Heart right ventricle (tissue), 16 donors: ENCODE measurements at places on chromosomes 4 and X. TPM values are rescaled to one million over a fixed set of nuclear protein-coding genes. Genes with fewer than 3 reads are reported as not detected.

GRCh38 chr4:67721770-67722597 lies 21.0 kb upstream of the UBA6 start:
- no peak for DNase-seq
- no peaks in the 10 kb centered on the region for H3K4me1 ChIP-seq
- H3K27me3 ChIP-seq = no peaks in the 10 kb centered on the region
- H3K36me3 ChIP-seq = peaks cover 26% of the 10 kb centered on the region

DNA sequence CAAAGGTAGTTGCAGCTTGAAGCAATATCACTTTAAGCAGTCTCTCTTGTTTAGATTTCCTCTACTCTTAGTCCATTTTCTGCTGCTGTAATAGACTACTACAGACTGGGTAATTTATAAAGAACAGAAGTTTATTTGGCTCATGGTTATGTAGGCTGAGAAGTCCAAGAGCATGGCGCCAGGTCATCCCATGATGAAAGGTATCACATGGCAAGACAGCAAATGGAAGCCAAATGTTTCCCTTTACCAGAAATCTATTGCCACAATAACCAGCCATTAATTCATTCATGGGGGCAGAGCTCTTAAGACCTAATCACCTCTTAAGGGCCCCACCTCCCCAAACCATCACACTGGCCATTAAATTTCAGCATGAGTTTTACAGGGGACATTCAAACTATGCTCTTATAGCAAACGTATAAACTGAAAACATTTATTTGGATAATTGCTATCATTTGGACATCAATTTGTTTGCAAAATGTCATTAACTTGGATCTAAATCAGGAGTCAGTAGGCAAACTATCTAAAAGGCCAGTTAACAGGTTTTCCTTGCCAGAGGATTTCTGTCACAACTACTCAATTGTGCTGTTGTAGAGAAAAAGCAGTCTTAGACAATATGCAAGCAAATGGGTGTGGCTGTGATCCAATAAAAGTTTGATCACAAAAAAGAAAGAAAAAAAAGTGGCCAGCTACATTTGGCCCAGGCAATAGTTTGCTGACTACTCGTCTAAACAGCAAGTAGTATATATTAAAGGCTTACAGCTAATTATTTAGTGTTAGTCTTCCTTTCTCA lies 75.7 kb upstream of the GUCY1A1 start:
- peak overlapping the region; percentile 67 for H3K27ac ChIP-seq
- DNase-seq = no peak
- H3K4me1 ChIP-seq = no peaks in the 10 kb centered on the region

DNA sequence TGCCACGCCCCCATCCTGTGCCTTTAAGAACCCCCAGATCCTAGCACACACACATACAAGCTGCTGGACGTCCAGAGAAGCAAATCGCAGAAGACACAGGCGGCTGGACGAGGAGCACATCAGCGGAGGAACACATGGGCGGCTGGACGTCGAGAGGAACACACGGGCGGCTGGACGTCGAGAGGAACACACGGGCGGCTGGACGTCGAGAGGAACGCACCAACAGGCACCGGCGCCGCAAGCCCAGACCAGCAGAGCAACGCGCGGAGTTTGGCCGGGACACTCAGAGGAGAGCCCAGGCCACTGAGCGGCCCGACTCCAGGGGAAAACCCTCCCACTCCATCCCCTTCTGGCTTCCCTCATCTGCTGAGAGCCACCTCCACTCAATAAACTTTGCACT lies 17.2 kb downstream of the ZCCHC13 start:
- no peaks in the 10 kb centered on the region for H3K36me3 ChIP-seq
- no peak overlapping the region for H3K27ac ChIP-seq
- DNase-seq = no peak

Gene TCP11X2
- polyA plus RNA-seq = not detected

Gene TMEM47
- 10.1 TPM for polyA plus RNA-seq

DNA sequence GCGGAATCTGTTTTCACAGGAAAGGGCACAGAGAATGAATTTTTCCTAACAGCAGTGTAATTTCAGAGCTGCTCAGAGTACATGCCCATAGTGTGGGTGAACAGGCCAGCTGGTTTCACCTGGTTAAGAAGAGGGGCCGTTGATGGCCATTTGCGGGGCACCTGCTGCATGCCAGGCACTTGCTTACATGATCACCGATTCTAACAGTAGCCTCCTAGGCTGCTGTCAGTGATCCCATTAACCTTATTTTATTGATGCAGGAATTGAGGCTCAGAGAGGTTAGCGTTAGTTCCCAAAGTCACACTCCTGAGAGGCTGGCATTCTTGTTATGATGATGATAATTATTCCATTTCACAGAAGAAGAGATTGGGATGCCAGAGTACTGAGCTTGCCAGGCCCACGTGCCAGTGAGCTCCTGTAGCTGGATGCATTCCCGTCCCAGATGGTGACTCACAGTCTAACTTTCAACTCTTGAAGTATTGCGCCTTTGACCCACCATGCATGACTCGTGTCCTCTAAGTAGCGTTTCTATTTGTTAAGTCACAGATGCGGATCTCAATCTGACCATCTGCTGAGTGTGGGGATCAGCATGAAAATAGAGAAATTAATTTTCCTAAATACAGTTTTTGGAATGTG lies 76.5 kb downstream of the PSAPL1 start:
- H3K27ac ChIP-seq = no peak overlapping the region
- peaks cover 18% of the 10 kb centered on the region for H3K4me1 ChIP-seq
- H3K4me3 ChIP-seq = no peak overlapping the region
- peak; percentile 71 for DNase-seq
- no peaks in the 10 kb centered on the region for H3K27me3 ChIP-seq

Gene PGAM4
- polyA plus RNA-seq = not detected

- DNase-seq = no peak
- H3K36me3 ChIP-seq = peaks cover 16% of the 10 kb centered on the region
- peaks cover 7% of the 10 kb centered on the region for H3K4me1 ChIP-seq
- H3K4me3 ChIP-seq = peak overlapping the region; percentile 75
- peak overlapping the region; percentile 86 for H3K27ac ChIP-seq
Observed at GRCh38 chr4:67546004-67546356, 677 bp upstream of the CENPC start.

Gene MGAT4D
- polyA plus RNA-seq = not detected

DNA sequence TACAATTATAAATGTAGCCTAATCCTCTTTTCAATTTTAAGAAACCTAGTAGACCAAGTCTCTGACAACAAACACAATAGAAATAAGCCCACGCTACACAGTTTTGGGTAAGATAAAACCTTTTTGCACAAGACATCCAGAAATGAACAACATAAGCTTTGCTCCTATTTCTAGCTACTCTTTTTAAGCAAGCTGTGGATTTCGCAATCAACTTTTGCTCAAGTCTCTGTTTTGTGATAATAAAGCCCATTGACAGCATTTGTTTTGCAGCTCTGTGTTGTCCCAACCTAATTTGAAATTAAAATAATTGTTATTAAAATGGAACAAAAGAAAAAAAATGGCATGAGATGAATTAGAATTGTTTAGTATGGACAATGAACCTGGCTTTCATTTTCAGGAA lies 287.9 kb upstream of the PUDP start:
- no peak overlapping the region for H3K4me3 ChIP-seq
- H3K4me1 ChIP-seq = no peaks in the 10 kb centered on the region
- no peak overlapping the region for H3K27ac ChIP-seq
- no peaks in the 10 kb centered on the region for H3K27me3 ChIP-seq

- H3K27ac ChIP-seq = peak overlapping the region; percentile 58
- no peaks in the 10 kb centered on the region for H3K36me3 ChIP-seq
- peaks cover 10% of the 10 kb centered on the region for H3K4me1 ChIP-seq
Observed at GRCh38 chr4:26048950-26049349, 134.9 kb downstream of the SMIM20 start.

GRCh38 chr4:6217716-6218381 lies 17.5 kb upstream of the JAKMIP1 start:
- H3K36me3 ChIP-seq = no peaks in the 10 kb centered on the region
- no peak overlapping the region for H3K27ac ChIP-seq
- no peaks in the 10 kb centered on the region for H3K4me1 ChIP-seq
- H3K27me3 ChIP-seq = peaks cover 34% of the 10 kb centered on the region

Gene ACE2
- 6.7 TPM for polyA plus RNA-seq

Gene FRG1
- polyA plus RNA-seq = 41.6 TPM

Gene DACH2
- not detected for polyA plus RNA-seq

GRCh38 chr4:159174645-159175084 lies 71.8 kb downstream of the RAPGEF2 start:
- peak overlapping the region; percentile 43 for H3K27ac ChIP-seq
- no peak overlapping the region for H3K4me3 ChIP-seq
- H3K27me3 ChIP-seq = no peaks in the 10 kb centered on the region
- no peak for DNase-seq

GRCh38 chr4:114109776-114110175 lies 130.3 kb upstream of the ARSJ start:
- H3K4me3 ChIP-seq = no peak overlapping the region
- DNase-seq = no peak

DNA sequence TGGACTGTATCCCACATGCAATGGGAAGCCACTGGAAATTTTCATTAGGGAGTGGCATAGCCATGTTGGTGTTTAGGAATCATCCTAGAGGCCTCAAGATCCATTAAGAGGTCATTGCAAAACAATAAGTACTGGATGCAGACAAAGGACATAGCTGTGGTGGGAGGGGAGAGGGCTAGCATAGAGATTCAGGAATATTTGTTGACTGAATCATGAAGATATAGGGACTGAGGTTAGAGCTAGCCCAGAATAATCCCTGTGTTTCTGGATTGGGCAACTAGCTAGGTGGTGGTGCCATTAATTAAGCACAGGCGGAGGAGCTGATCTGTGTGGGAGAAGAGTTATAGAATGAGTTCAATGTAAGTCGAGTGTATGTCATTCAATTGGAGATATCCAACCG lies 135.0 kb downstream of the RAB28 start:
- no peaks in the 10 kb centered on the region for H3K36me3 ChIP-seq
- no peak for DNase-seq
- H3K4me1 ChIP-seq = no peaks in the 10 kb centered on the region
- no peaks in the 10 kb centered on the region for H3K27me3 ChIP-seq

DNA sequence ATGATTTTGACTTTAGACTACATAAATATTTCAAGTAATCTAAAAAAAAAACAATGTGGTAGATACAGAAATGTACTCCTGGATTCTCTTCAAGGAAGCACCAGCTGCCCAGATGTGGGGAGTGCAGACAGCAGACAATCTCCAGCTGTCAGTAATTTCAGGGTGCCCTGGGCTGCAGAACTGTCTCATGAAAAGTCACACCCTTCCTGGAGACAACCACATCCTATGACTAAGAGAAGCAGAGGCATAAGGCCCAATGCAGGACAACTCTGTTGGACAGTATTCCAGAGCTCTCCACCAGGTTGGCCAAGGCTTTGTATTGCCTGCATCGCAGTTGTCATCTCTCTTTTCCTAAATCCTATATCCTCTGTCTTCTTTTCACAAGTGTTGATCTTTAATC lies 34.4 kb upstream of the BLTP1 start:
- no peaks in the 10 kb centered on the region for H3K27me3 ChIP-seq
- H3K4me3 ChIP-seq = no peak overlapping the region
- DNase-seq = no peak
- no peak overlapping the region for H3K27ac ChIP-seq
- H3K36me3 ChIP-seq = no peaks in the 10 kb centered on the region

Gene ZNF157
- polyA plus RNA-seq = 0.03 TPM

Gene BEX1
- 2.6 TPM for polyA plus RNA-seq

DNA sequence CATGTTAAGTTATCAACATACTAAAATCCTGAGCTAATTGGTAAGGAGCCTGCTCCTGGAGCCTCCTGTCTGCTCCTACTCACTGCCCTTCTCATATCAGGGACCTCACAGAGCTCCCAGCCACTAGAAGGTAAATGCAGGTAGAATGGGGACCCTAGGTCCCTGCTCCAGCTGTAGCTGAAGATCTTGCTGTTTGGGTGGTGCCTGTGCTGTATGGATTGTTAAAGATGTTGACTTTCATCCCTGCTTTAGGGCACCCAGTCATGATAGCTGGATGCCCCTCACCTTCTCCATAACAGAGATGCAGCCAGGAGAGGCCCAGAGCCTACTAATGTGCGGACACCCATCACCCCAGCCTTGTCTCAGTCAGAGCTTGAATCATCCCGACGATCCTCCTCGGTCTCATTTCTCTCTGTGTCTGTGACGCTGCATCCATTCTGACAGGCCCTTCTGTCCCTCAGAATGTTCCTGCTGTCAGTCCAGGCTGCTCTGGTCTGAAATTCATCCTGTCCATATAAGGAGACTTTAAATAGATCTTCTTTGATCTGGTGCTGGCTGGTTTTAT lies 341.7 kb upstream of the GATB start:
- no peak overlapping the region for H3K27ac ChIP-seq
- H3K4me1 ChIP-seq = peaks cover 20% of the 10 kb centered on the region
- no peaks in the 10 kb centered on the region for H3K36me3 ChIP-seq
- no peak for DNase-seq
- H3K4me3 ChIP-seq = no peak overlapping the region

Gene MAB21L2
- polyA plus RNA-seq = 0.03 TPM

- no peaks in the 10 kb centered on the region for H3K27me3 ChIP-seq
- H3K36me3 ChIP-seq = no peaks in the 10 kb centered on the region
- H3K4me3 ChIP-seq = no peak overlapping the region
- no peak for DNase-seq
- H3K27ac ChIP-seq = no peak overlapping the region
Observed at GRCh38 chr4:3302786-3303564, 10.2 kb downstream of the RGS12 start.
